ENCODE measurements at places on chromosomes 1 and 21.

DNA sequence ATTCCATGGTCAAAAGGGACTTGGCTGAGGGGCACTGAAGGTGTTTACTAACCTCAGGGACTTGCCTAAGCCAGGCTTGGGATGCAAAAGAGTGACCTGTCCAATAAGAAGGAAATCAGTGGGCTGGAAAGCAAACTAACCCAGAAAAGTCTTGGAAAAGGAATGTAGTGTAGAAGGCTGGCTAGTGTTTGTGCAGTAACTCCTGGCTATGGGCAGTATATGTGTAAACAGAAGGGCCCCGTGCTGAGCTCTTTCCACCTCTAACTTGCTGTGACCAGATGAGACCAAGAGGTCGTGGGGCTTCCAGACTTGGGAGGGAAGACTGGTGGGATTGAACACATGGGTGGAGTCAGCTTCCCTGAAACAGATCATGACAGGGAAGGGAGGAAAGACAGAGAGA, 4.1 kb downstream of the MINDY1 start:
- DNase-seq = no peak

DNA sequence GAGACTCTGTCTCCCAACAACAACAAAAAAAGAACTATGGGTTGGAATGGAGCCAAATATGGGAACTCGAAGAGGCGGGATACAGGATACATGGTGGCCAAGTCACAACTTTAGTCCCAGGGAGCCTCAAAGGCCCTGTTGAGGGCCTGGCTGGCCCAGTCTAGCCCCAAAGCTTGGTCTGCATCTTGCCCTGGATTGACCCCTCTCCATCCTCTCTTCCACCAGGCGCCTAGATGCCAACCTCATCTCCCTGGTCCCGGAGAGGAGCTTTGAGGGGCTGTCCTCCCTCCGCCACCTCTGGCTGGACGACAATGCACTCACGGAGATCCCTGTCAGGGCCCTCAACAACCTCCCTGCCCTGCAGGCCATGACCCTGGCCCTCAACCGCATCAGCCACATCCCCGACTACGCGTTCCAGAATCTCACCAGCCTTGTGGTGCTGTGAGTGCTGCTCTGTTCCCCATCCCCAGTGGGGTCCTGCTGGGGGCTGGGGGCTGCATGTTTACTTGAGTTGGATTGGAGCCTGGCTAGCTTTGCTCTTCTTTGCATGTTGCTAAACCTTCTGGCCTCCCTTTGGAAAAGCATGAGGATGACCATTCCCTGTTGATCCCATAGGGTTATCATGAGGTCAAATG, 65.5 kb downstream of the UBE2T start:
- peak; percentile 4 for DNase-seq

GRCh38 chr1:206430031-206430983, 40.0 kb upstream of the IKBKE start:
- no peak for DNase-seq

DNA sequence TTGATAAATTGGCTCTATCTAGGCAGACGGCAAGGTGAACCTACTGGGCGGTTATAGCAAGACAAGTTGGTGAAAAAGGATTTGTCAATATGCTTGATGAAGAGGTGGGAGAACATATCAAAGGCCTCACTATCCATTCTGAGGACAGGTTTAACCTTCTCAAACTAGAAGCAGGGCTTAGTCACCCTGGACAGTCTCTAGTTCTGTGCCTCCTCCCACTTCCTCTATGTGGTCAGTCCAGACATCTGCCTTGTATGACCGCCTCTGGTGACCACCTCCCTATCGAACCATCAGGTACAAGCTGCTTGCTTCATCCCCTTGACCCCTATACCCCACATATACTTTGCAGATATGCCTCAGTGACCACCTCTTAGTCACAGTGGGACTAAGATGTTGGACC, 2.3 kb upstream of the SCYL3 start:
- no peak for DNase-seq

DNA sequence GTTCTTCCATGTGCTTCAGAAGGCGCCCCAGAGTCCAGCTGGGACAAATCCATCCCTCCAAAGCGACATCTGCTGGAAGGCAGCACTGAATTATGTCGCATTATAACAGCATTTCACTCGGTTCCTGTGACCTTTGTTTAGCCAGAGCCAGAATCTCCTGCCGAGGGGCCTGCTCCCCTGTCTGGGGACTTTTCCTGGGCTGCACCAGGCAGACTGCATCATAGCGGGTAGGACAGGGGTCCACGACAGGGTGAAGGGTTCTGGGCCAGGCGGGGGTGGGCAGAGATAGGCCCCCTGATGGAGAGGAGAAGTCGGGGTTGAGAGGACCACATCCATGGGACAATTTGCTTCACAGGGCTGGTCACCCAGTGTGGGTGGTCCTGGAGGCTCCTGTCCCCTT, 276.9 kb downstream of the MATN1 start:
- DNase-seq = no peak

- no peak for DNase-seq
Measured at GRCh38 chr1:230831771-230832170, 36.5 kb downstream of the C1orf198 start.

- peak; percentile 5 for DNase-seq
Measured at GRCh38 chr1:48227165-48228013, 4.9 kb downstream of the SLC5A9 start.

DNA sequence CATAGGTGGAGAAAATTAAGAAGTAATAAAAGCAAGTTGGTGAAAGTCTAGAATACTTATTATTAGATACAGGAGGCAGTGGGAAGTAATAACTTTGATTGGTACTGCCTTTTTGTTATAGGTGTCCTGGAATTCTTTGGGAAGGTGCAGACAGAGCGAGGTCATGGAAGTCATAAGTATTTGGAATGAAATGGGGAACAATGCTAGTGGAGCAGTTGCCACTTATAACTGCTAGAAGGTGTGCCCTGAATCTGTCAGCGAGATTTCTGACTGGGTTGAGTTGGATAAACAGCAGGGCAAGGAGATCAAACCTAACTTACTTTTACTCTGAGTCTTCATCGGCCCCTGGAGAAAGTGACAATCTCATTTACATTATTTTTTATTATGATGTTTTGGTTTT, 69.6 kb downstream of the LHX9 start:
- DNase-seq = no peak

DNA sequence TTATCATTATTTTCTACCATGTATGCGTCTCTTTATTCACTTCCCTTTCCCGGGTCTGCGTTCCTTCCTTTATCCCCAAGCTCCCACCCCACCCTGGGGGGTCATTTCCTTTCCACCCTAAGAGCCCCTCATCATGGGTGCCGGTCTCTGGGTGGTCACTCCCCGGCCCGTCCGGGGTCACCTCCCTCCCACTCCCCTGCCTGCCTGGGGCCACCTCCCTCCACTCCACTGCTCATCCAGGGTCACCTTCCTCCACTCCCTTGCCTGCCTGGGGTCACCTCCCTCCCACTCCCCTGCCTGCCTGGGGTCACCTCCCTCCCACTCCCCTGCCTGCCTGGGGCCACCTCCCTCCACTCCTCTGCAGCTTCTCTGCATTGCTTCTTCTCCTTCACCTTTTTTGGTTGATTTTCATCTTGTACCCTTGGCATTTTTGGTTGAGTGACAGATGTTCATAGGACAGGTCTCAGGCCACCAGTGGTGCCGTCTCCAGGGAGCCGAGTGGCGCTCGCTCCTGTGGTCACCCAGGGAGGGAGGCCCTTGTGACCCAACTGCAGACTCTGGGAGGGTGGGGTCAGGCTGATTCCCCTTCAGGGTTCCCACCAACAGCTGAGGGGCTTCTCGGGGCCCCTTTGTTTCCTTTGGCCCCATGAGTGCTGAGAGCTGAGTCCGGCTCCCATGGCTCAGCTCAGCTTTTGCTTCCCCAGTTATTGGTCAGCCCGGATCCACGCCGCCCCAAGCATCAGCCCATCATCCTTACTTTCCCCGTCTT, 48.6 kb upstream of the PCBP3 start:
- DNase-seq = no peak

DNA sequence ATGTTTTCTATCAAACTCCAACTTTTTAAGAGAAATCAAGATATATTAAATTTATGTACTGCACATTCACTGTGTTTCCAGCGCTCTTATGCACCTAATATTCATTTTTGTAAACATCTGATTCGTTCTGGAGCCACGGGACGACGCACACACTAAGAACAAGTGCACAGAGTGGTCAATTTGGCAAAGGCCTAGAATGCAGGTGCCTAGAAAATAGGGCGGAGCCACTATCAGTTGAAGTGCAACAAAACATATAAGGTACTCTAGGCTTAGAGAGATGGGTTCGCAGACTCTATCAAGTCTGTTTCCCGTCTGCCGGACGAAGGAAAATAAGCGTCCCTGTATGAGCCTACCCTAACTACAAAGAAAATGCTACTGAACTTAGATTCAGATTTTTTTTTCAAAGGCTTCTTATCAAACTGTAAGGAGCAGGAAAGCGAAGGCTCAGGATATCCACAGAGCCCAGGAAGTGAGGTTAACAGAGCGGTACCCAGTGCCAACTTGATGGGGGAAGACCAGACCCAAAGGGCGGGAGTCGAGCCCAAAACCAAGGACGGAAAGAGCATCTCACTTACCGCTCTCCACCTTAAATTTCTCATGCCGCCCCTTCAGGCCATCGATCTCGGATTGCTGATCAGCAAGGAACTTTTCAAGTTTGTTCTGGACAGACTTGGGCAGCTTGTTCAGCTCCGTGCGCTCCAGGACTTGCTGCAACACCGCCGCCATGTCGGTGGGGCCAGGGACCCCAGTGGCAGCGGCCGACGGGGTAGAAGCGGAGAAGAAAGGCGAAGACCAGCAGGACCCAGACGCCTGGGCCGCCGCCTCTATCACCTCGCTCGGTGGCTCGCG, 526 bp downstream of the TPR start:
- DNase-seq = peak; percentile 30

DNA sequence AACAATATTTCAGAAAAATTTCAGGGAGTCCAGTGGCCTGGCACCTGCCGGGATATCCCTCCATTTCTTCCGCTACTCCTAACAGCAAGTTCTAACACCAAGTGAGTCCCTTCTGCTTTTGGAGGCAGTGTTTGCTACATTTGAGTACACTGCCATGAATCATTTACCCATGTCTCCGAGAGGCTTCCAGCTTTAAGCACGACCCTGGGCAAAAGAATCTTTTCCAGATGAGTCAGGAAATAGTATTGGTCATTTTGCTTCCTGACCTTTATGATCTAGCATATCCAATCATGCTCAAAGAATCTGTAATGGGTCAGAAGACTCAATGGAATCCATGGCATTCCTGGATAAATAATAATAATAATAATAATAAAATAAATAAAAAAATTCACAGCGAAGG, 60.7 kb upstream of the FMN2 start:
- DNase-seq = no peak

DNA sequence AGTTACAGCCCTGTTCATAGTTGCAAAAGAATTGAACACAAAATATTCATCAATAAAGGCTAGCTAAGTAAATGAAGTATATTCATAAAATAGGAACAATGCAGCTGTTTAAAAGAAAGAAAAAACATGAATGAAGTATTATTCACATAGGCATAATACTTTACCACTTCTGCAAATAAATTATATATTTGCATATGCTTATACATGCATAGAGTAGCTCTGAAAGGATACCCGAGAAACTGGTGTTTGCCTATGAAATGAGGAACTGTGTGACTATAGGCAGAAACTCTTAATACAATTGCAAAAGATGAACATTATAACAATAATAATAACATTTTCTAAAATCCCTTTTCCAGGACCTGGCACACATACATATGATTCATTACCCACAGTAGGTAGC, 385.9 kb downstream of the DSCAM start:
- DNase-seq = no peak

DNA sequence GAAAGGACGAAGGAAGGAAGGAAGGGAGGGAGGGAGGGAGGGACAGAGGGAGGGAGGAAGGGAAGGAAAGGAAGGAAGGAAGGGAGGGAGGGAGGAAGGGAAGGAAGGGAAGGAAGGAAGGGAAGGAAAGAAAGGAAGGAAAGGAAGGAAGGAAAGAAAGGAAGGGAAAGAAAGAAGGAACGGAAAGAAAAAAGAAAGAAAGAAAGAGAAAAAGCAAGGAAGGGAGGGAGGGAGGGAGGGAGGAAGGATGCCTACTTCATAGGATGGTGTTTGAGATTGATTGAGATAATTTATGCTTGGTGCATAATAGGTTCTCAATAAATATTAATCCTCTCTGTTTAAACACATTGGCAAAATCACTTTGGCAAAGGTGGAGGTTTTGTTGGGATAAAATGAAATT, 61.2 kb downstream of the WDR64 start:
- DNase-seq = no peak

DNA sequence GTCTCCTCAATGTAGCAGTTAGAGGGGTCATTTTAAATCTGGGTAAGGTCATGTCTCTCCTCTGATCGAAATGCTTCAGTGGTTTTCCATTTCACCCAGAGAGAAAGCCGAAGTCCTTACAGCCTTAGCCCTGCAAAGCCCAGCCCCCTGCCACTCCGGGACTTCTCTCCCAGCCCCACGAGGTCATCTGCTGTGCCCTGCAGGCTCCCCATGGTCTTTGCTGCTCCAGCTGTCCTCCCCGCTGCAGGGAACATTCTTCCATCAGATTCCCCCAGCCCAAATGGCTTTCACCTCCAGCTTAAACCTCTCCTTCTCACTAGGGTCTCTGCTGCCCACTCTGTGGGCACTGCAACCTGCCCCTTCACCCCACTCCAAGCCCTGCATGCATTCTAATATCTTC, 626.5 kb downstream of the NPHP4 start:
- no peak for DNase-seq

- no peak for DNase-seq
Measured at GRCh38 chr1:85330214-85330631, 53.8 kb upstream of the BCL10 start.

DNA sequence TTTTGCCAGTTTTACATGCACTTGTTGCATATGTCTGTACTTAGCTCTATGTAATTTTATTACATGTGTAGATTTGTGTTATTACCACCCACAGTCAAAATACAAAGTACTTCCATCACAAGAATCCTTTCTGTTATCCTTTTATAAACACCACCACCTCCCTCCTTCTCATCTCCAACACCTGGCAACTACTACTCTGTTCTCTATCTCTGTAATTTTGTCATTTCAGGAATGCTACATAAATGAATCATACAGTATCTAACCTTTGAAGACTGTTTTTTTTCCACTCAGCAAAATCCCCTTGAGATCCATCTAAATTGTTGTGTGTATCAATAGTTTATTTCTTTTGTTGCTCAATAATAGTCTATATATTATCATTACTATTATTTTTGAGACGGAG, 64.5 kb upstream of the COP1 start:
- no peak for DNase-seq

DNA sequence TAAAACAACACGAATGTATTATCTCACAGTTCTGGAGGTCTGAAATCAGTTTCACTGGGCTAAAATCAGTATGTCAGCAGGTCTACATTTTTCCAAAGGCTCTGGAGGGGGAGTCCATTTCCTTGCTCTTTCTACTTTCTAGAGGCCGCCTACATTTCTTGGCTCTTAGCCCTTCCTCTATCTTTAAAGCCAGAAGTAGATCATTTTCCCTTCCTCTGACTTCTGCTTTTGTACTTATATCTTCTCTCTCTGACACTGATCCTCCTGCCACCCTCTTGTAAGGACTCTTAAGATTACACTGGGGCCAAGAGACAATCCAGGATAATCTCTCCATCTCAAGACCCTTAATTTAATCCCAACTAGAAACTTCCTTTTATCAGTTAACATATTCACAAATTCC, 41.4 kb downstream of the MSH4 start:
- DNase-seq = no peak
